ENCODE measurements at places on chromosomes 12 and 14.

DNA sequence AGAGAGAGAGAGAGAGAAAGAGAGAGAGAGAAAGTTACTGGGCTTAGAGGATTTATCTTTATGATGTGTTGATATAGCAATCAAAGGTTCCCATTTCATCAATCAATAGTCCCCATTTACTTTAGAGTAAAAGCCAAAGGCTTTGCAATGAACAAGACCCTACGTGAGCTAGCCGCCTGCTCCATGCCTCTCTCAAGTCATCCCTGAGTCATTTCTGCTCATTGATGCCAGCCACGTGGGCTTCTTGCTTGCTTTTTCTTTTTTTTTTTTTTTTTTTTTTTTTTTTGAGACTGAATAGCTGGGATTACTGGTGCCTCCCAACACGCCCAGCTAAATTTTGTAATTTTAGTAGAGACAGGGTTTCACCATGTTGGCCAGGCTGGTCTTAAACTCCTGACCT, 70.9 kb downstream of the GPR135 start:
- no peak for DNase-seq

DNA sequence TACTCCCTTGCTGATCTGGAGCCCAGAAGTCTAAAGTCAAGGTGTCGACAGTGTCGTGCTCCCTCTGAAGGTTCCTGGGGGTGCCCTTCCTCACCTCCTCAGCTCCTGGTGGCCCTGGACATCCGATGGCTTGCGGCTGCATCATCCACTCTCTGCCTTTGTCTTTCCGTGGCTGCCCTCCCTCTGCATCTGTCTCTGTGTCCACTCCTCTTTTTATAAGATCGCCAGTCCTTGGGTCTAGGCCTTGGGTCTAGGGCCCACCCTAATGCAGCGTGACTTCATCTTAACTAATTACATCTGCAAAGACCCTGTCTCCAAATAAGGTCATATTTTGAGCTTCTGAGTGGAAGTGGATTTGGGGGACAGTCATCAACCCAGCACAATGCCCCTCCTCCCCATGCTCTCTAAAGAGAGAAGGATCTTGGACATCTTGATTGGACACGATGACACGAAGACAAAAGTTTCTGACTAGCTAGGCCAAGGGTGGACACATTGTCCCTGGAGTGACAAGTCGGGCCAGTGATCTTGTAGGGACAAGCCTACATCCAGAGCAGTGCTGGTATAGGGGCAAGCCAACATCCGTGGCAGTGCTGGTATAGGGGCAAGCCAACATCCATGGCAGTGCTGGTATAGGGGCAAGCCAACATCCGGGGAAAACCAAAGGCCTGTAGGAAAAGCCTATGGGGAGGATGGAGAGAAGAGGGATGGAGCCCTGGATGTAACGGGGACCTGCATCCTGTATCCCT, 93.9 kb upstream of the DIO3 start:
- no peak for DNase-seq

DNA sequence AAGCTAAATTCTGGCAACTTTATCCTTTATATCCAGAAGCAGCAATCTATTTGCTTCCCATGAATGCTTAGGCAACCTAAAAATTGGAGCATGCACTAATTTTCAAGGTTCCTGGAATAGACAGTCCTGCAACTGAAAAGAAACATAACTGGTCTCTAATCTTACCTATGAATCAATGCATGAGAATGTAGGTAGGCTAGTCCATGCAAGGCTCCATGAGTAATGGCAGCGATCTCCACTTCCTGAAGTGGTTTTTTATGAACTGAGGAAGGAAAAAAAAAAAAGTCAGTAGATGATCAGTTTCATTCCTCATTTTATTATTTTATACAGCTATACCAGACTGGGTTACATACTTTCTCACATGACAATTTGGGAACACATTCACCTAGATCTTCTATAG, 102.0 kb downstream of the PEBP1 start:
- DNase-seq, result no peak

- DNase-seq, result no peak
Observed at GRCh38 chr14:39547845-39548244, 115.6 kb upstream of the FBXO33 start.

DNA sequence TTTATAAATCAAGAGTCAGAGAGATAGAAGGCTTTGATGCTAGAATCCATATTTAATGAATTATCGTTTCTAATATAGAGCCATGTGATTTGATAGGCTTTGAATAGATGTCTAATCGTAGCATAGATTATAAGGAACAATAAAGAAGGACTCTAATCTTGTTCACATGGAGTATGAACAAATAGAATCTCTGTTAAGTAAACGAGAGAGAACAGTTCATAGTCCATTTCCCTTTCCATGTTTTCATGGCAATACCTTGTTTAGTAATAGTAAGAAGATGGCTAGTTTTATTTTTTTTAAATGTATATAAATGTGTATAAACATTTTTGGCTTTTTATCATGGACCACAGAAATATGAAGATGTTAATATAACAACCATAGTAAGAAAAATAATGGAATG, 32.3 kb upstream of the RAD51AP1 start:
- no peak for DNase-seq

DNA sequence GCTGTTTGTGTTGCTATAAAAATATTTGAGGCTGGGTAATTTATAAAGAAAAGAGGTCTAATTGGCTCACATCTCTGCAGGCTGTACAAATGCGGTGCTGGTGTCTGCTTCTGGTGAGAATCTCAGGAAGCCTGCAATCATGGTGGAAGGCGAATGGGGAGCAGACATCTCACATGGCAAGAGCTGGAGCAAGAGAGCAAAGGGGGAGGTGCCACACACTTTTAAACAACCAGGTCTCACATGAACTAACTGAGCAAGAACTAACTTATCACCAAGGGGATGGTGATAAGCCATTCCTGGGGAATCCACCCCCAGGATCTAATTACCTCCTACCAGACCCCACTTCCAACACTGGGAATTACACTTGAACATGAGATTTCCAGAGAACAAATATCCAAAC, 300.7 kb upstream of the MDGA2 start:
- no peak for DNase-seq

DNA sequence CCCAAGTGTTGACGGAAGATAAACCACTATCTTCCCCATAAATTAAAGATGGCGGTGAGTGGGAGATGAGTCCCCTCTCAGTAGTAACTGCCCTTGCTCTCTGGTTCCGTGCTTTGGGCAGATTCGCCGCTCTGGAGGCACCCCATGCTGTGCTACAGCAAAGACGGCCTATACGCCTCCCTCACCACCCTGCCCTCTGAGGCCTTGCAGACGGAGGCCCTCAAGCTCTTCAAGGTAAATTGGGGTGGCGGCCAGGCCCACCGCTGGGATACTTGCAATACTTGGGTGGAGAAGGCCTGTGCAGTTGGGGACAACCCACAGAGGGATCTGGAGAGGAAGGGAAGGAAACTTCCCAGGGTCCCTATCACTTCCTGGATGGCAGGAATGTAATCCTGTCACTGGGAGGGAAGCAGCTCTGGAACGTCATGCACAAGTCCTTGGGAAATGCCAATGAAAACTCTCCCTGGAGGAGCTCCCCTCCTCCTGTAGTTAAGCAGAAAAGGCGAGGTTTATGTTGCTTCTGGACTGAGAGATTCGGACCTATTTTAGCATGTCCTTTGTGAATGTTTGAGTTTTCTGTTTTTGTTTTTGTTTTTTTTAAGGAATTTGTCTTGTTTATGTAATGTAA, 22.8 kb downstream of the PIGH start:
- DNase-seq, result no peak

DNA sequence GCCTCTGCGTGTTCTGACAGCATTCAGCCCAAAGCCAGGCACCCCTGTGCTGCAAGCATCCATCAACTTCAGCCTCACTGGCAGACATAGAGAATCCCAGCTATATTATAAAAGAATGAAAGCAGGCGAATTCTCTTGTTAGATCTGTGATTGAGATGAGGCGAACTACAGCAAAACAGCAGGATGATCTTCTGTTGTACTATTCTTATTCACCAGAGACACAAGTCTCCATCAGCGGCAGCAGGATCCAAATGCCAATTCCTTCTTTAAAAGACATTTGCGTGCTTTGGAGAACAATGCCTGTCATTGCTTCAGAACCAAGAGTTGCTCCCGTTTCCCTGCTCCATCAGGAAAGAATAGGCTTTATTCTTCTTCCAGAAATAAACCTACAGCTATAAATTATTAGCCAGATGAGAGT, 188.9 kb downstream of the SLC41A2 start:
- DNase-seq, result no peak

DNA sequence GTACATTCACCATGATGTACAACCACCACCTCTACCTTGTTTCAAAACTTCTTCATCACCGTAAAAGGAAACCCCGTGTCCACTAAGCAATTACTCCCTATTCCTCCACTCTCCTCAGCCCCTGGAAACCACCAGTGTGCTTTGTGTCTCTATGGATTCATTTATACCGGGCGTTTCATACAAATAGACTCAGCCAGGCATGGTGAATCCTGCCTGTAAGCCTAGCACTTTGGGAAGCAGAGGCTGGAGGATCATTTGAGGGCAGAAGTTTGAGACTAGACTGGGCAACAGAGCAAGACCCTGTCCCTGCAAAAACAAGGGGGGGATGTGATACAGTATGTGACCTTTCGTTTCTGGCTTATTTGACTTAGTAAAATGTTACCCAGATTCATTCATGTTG, 21.2 kb upstream of the RNF34 start:
- no peak for DNase-seq
